A549 (cell line): ENCODE measurements at places on chromosomes 3 and 15.

DNA sequence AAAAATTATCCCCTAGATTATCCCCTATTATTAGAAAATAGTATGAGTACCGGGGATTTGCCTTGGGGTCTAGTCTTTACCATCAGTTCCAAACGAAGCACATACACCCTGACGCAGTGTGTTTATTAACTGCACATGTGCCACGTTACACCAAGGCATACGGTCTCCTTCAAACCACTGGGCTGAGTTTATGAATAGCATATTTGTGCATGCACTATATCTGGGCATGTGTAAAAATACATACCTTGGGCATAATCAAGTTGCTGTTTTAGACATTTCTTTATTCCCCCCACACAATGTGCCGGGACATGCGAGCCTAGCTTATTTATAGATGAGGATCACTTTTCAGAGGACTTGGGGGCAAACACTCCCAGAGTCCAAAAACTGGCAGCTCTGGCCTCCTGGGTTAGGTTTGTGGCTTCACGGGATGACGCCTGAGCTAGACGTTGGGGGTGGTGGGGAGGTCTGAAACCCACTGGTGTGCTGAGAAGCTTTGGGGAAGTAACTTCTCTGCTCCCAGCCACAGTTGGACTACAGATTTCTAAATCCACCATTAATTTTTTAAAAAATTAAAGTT lies 16.2 kb downstream of the IGDCC4 start:
- DNase-seq: no peak

DNA sequence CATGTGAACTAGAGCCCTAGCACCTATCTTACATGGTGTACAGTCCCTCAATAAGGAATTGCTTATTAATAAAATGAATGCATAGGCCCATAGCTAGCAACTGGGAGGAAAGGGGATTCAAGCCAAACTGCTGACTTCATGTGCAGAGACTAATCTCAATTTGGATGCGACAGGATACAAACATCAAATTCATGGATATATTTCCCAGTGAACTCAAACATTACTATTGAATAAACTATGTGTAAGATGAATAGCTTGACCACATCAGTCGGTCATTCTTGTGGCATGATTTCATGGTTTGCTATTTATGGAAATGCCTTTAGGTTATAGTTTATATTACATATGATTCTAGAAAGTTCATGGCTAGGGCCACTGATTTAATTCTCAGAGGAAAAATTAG lies 268.6 kb upstream of the SLITRK3 start:
- DNase-seq: no peak

GRCh38 chr3:147034359-147034758 lies 372.0 kb downstream of the ZIC4 start:
- no peak for DNase-seq

GRCh38 chr3:157464321-157464720 lies 27.7 kb downstream of the PTX3 start:
- DNase-seq: no peak

DNA sequence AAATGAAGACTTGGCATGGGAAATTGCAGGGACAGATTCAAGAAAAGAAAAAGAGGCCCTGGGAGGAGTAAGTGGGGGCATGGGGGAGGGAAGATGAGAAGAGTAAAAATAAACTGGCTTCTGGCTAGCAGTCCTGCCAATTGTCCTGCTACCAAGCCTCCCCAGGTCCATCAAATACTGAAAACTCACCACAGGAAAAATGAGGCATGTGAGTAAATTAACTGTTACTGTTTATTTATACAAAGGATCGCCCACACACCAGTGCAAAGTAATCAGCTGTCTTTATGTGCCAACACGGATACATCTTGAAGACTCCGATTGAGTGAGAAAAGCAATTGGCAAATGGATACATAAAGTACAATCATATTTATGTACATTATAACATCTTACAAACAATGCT lies 10.7 kb upstream of the KLHL25 start:
- DNase-seq: no peak

GRCh38 chr3:29329986-29330890 lies 49.4 kb downstream of the RBMS3 start:
- no peak for DNase-seq

GRCh38 chr3:95197661-95198060 lies 1134.8 kb downstream of the NSUN3 start:
- no peak for DNase-seq

DNA sequence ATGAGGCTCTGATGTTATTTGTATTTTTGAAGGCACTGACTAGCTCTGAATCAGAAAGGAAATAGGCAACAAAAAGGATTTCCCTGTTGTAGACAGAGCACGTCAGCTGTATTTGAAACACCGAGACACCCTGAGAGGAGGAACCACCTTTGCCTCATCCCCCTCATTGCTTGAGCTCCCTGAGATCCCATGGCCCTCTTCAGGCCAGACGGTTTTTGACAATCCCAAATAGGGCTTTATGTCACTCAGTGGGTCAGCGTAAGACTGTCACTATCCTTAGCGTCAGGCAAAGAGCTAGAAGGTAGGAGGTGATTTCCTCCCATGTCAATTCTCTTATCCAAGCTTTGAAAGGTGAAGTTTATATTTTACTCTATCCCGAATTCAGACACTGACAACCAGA lies 254.3 kb downstream of the ZNF621 start:
- no peak for DNase-seq

DNA sequence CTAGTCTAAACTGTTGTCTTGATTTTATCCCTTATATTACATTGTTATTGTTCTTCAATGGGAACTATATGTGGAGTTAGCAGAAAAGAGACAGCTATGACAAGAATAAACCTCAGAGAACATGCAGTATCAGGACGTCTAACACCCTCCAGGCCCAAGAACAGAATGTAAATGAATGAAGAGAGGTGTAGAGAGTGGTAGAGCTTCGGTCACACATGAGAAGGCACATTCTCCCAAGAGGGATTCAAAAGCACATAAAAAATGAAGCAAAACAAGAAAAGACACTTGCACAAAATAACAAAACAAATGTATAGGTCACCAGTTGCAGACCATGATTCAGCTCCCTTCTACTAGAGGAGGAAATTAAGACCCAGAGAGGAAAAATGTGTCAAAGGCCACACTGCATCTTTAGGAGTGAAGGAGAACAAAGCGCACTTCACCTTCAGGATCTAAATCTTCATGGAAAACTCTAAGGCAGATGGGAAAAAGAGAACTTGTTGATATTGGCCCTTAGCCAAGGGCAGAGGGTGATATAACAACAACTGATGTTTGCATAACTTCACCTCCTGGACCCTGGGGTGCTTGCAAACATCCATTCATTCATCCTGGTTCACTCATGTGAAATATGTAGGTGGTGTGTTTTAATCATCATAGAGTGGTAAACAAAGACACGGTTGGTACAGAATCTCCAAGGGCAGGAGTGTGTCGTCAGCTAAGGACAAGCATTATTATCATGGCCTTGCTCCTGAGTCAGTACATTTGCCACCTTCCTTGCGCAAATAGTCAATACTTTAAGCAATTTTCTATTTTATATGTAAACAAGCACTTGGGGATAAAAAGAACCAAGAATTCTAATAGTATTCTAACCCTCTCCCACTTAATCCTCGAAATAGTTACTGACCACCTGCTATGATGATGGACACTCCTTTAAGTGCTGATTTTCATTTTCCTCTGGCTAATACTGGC lies 8.8 kb downstream of the NEK10 start:
- DNase-seq: peak; percentile 54

DNA sequence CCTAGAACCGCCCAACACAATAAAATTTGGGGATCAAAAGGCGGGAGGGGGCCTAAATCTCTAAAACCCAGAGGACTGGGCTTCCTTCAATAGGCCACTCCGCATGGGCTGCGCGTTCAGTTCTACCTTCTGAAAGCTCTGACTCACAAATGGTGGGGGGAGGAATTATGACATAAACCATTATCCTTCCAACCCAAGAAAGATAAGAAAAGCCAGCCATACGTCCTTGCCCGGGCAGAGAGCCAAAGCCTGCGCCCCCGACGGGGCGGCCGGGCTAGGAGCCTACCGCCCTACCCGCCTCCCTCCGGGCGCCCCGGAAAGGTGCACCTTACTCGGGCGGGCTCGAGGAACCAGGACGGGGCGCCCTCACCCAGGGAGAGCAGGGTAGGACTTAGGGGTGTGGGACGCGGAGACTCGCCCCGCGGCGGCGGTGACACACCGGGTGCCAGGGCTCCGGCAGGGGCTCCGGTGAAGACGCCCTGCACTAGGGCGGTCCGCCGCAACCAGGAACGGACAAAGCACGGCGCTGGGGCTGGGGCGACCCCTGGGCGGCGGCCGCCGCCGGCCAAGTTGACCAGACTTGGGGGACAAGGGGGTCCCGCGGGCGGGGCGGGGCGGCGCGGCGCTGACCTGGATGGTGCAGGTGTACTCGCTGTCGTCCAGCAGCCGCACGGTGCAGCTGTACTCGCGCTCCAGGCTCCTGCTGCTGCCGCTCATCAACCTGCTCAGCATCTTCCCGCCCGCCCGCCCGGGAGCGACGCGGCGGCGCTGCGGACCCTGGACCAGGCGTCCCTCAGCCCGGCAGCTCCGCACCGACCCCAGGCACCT lies 534 bp downstream of the FRMD5 start:
- peak; percentile 48 for DNase-seq

DNA sequence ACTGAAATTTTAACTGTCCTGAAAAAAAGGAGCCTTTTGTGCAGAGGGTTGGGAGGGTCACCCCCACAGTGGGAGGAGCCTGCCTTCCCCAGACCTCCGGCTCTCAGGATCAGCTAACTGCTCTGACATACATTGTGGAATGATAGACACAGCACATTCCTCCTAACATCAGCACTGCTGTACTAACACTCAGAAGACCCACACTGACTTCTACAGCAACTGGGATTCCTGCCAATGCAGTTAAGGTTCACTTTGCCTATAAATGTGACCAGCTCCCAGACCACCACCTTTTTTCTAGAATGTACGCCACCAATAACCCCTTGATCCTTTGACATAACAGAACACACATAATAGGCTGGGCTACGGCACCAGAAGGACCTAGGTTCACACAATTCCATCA lies 3.2 kb downstream of the CPEB1 start:
- DNase-seq: no peak

DNA sequence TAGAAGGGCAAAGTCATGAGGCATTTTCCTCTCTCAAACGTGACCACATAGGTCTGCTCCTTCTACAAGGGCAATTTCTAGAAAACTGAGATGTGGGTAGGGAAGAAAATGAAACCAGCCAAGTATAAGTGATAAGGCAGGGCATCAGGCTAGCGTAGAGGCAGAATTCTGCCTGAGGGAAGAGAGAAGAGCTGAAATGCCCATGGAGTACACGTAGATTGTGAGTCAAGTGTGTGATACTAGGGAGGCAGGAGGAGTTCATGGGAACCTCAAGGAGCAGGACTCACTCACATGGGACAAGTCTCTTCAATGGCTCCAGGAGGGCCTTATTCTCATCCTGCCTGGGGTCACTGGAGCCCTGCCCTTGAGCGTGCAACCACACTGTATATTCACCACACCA lies 34.9 kb upstream of the PPP4R2 start:
- no peak for DNase-seq

- peak; percentile 54 for DNase-seq
These were observed 87.5 kb downstream of the ATP2B2 start for GRCh38 chr3:10417847-10418246.

GRCh38 chr3:41277790-41278465 lies 78.6 kb downstream of the CTNNB1 start:
- DNase-seq: no peak

DNA sequence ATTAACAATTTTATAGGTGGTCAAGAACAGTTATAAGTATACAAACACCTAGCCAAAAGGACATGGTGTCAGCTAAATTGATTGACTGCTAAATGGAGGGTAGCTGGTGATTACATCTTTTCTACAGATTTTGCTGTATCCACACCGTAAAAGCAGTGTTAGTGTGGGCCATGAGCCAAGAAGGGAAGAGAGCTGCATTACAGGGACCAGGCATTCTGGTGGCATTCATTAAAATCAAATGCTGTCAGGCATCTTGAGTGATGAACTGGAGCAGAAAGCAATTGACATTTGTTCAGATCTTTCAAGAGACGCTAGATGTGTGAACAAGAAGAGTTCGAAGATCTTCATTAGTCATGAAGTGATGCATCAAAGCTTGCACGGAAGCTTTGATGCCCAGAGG lies 177.9 kb downstream of the ARPP21 start:
- DNase-seq: no peak

GRCh38 chr15:59994888-59995557 lies 9.1 kb upstream of the FOXB1 start:
- no peak for DNase-seq
